ENCODE measurements at places on chromosomes 7 and 10.

DNA sequence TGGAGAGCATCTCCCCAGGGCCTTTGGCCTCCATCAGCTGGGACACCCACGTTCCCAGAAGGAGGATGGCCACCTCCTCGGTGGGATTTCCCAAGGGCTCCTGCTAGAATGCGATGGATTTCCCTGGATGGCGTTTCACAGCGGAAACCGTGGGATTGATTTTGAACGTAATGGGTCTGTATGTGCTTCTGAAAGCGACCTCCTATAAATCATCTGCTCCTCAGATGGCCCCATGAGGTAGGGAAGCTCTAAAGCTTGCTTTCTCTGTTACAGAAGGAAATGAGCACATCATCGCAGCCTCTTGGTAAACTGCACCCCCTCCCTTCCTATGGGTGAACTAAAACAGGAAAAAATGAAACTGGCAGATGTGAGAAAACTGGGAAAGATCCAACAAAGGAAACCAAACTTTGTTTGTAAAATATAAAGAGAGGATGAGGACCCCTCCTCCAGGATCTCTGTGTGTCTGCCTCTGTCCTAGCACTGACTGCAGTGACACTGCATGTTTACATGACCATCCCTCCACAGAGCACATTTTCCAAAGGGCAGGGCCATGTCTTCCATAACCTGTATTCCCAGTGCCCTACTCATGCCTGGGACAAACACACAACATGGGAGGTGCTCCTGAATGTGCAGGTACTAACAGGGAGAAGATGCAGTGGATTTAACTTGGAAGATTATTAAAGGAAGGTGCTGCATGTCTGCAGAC, 57.6 kb downstream of the LYZL1 start:
- no peak for DNase-seq

DNA sequence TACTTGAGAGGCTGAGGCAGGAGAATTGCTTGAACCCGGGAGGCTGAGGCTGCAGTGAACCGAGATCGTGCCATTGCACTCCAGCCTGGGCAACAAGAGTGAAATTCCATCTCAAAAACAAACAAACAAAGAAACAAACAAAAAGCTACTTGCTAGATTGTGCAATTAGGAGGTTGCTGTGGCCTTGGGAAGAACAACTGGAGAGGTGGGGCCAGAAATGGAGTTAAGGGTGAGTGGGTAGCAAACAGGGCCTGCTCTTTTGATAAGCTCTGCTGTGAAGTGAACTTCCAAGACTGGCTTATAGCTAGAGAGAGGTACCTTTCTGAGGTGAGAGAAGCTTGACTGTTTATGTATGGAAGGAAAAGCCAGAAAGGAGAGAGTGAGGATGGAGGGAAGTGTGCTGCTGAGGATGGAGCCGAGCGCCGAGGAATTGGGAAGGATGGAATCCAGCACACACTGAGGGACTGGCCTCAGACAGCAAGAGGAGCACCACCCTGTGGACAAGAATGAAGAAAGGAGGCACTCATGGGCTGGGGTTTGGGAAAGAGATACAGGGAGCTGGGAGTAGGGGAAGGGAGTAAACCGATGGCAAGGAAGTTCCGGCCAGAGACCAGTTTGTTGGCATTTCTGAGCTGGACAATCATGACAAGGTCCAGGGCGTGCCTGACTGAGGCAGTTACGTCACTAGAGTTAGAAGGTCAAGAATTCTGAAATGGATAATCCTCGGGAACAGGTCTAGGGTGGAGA, 7.0 kb upstream of the RPEL1 start:
- no peak for DNase-seq

DNA sequence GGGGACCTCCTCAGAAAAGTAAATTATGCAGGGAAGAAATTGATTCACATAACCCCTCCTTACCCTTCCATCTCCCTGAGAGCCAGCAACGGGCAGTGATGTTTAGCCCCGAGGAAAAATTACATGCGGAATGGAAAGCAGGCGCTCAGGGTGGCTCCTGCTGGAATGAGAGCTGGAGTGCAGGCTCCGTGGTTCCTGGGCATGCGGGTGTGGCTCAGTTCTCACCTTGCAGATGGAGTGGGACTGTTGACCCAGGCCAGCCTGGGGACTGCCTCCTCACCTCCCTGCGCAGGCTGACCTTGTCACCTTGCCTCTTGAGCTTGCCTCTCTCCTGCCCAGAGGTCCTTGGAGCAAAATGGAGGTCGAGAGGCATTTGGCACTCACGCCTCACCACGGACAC, 83.3 kb upstream of the PPIF start:
- no peak for DNase-seq

GRCh38 chr7:14892961-14893360, 9.6 kb downstream of the DGKB start:
- DNase-seq = no peak

DNA sequence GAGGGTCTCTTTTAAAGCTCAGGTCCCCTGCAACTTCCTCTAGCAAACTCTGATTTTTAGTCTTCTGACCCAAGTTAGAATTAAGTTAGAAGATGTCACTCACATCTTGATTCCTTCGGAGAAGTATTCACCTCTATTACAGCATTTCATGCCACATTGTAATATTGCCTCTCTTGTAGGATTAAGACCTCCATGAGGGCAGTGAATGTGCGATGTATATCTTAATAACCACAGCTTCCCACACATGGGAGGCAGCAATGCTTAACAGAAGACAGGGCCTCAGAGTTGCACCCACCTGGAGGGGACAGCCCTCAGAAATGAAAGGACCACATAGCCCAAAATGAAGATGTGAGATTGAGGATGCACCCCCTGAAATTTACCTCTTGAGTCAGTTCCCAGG, 270.3 kb downstream of the HTR7 start:
- no peak for DNase-seq

DNA sequence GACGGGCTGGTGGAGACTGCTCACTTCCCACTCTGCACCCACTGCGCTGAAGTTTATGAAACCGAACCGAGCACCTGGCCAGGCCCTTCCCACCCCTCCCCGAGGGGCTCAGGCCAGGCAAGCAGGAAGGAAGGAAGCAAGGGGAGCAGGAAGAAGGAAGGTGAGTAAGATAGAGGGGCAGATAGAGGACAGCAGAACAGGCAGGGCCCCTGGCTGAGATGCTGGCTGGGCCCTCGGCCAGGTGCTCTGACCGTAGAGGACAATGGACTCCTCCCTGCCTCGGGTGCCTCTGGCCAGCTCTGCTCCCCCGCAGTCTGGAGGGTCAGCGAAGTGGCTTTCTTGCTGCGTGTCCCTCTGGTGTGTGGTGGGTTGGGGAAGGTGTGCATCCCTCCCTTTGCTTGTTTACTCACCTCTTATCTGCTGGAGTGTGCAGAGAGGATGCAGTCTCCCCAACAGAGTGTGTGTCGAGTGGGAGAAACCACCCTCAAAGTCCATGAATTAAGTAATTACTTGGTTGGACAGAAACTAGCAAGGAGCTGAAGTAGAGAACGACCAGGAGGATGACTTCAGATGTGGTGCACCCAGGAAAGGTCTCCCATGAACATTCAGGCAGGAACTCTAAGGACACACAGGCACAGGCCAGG, 82.8 kb upstream of the PPP2R2D start:
- no peak for DNase-seq

DNA sequence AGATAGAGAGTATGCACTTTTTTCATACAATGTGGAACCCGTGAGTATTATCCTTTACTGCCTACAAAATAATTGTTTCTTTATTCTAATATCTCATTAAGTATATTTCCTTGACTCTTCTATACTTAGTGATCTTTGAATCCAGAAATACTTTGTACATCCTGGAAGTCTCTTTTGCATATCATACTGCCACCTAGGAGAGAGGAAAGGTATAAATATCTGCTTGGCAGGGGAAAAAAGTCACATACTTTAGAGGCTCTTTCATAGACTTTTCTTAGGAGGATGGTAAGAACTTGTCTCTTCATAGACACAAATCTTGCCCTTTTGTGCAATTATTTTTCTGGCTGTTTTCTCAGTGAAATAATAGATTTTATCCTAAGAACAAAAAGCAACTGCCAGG, 436.0 kb downstream of the PAXIP1 start:
- DNase-seq = no peak

DNA sequence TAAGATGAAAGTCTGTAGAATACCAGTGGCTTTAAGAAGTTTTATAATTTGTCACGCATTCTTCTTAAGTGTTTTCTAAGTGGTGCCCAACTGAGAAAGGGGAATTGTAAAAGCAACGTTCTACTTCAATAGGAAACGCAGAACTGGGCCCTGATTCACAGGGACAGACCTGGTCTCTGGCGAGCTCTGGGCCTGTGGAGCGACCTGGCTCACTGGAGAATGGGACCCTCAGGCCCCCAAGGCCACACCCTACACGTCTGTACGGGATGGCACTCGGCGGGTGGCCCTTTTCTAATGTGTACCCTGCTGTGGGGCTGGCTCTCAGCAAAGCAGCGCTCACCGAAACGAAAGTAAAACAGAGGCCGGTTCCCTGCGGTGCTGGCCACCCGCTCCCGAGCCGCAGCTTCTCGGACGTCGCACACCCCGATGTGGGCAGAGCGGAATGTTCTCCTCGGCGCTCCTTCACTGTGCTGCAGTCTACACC, 205.0 kb downstream of the DIP2C start:
- no peak for DNase-seq

DNA sequence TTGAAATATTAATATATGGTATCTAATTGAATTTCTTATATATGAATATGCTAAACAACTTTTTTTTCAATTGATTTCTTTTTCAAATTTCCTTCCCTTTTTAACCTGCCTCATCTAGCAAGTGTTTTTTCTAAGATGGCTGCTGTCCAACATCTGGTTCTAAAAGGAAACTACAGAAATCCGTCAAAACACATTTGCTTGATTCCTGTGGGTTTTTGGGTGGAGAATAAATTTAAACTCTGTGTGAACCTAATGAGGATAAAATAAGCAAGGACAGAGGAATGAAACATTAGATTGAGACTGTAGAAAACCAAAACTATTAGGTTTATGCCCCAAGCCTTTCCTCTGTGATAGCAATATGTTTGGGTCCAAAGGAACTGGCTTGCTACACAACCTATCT, 75.5 kb upstream of the STARD3NL start:
- DNase-seq = no peak

- DNase-seq = no peak
Observed at GRCh38 chr7:141693082-141693481, 8.9 kb downstream of the DENND11 start.

GRCh38 chr10:96588616-96589419, 2.0 kb upstream of the TM9SF3 start:
- no peak for DNase-seq

GRCh38 chr10:125159932-125160855, at the start of gene CTBP2:
Gene CTBP2 (minus strand): TSS chr10:125160563.
- DNase-seq = no peak

DNA sequence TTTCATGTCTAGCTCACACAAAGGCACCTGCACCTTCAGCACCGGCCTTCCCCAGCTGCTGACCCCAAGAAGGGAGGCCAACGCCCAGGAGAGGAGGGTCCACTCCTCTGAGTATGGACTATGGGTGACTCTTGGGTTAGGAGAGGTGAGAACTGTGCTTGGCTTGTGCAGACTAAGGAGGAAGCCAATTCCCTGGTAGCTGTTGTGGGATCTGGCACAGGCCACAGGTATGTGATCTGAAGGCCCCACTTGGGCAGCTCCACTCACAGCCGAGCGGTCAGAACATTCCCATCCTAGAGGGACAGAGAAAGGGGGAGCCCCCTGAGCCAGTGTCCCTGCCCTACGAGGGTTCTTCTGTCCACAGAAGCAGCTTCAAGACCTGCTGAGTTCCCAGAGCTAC, 52.8 kb upstream of the FIGNL1 start:
- no peak for DNase-seq

DNA sequence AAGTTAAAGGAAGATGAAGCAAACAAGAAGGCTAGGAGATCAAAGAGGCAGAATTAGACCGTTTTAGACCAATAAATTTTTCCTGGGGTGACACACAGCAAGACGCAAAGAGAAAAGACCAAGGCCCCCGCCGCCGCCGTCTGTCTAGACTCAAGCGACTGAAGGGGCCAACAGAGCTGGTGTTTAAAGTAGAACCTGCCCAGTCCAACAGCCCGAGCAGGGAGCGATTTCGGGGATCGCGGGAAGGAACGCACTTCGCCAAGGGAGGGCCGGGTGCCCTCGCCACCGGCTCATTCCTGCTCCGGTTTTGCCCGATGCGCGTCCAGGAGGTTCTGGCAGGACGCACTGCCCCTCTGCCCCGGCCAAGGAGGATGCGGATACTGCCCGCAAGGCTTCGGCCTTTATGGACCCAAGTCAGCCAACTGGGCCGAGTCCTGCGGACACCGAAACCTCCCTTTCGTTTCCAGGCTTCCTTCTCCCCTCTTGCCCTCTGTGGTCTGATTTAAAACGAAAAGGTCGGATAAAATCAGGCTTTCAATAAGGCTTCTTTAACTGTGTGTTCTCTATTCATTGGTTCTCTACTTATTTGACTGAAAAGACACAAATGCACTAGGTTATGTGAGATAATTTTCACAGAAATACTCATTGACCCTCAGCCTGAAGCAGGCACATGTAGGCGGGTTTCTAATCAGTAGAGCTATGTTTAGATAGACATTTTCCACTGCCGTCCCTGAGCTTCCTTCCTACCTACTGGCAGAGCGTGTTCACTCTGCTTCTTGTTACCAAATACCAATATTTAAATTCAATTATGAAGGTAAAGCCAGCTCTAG, 2.2 kb upstream of the HOXA7 start:
- DNase-seq = no peak

GRCh38 chr10:11842411-11842810, 19.3 kb downstream of the PROSER2 start:
- DNase-seq = no peak

GRCh38 chr7:118080947-118081346, 103.0 kb upstream of the LSM8 start:
- no peak for DNase-seq

GRCh38 chr10:121961456-121961855, 13.6 kb downstream of the NSMCE4A start:
- DNase-seq = no peak

GRCh38 chr7:79282882-79283602, 170.4 kb downstream of the MAGI2 start:
- DNase-seq = peak; percentile 74

GRCh38 chr7:30910411-30911073, 1.1 kb upstream of the AQP1 start:
- no peak for DNase-seq

GRCh38 chr10:3902054-3902808, 117.2 kb upstream of the KLF6 start:
- no peak for DNase-seq

- no peak for DNase-seq
Observed at GRCh38 chr7:43198599-43199090, 86.2 kb downstream of the HECW1 start.

DNA sequence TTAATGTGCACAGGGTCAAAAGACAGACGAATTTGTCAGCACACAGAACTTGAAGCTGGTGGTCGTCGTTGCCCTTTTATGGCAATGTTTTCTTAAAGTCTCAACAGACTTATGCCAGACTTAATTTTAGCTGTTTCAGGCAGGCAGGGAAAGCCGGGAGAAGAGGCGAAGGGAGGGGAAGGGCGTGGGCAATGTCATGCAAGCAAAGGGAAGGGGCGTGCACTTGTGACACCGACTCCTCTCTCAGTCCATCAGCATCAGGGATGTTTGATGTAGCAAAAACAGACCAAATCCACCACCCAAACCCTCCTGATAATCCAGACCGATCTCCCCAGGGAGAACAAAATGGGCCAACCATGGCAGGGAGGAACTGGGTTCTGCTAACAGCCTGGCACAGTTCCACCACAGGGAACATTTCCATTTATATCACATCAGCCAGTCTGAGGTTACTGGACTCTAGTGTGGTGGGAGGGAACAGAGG, 118.1 kb upstream of the RHEB start:
- peak; percentile 59 for DNase-seq

- no peak for DNase-seq
Observed at GRCh38 chr10:115171392-115171960, 78.3 kb downstream of the ATRNL1 start.

- no peak for DNase-seq
Observed at GRCh38 chr10:12750526-12751201, 250.8 kb downstream of the CCDC3 start.
